ENCODE measurements at places on chromosomes 4 and X.
A peak's percentile ranks its signal among the peaks of the same experiment; 100 is the strongest.

GRCh38 chr4:66000510-66001117 is 330.3 kb upstream of the EPHA5 start:
- no peak for DNase-seq

DNA sequence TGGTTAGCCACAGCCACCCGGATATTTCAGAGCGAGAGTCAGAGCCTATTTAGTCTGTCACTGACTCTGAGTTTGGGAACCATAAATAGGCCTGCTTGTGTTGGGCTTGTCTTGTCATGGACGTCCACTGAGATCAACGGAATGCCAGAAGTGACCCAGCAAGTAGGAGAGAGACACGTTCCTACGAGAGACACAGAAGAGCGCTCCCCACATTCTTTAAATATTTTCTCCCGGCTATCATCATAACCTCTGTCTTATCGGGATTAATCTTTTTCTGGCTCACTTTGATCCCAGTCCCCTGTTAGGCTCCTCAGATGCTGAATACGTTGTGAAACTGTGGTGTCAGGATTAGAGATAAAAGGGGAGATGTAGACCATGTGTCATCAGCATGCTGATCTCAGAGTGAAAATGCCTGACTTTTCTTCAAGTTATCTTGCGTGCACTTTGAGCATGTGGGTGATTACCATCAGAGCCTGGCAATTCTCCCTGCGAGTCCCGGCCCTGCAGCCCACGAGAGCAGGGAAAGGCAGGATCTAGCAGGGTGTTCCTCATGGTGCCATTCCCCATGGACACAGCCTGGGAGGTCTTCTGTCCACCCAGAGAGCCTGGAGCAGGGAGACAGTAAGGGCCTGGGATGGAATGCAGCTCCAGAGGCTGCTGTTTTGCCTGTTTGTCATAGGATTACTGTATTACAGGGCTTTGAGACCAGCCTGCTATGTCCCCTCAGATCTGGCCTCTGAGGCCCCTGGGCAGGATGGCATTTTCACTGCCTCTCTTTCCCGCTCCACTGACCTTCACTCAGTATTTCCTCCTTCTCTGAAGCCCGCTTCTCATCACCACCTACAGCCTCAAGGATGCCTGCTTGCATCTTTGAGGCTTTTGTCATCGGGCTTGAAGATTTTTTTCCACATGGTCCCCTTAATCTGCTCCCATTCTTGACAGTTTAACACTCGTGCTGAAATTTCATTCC is 2.8 kb upstream of the TENM3 start:
- DNase-seq: no peak

GRCh38 chr4:178165951-178166308 is 723.7 kb upstream of the AGA start:
- no peak for DNase-seq

DNA sequence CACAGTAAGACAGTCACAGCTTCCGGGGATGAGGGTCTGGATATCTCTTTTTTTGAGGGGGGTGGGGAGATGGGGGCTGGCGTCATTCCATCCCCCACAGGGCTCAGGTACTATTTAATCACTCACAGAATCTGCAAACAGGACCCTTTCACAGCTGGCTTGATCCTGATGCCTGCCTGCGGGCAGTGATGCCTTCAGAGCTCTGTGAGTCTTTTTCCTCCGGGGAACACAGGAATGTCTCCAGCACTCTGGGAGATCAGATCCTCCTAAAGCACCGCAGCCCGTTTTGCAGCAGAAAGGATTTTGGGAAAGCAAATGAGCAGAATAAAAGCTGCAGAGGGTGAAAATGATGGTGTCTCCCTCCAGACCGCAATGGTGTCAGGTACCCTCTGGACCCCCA is 13.2 kb upstream of the SHOX start:
- no peak for DNase-seq

- peak; percentile 24 for DNase-seq
These were observed 46.5 kb upstream of the RAB9B start for GRCh38 chrX:103878466-103879122.

DNA sequence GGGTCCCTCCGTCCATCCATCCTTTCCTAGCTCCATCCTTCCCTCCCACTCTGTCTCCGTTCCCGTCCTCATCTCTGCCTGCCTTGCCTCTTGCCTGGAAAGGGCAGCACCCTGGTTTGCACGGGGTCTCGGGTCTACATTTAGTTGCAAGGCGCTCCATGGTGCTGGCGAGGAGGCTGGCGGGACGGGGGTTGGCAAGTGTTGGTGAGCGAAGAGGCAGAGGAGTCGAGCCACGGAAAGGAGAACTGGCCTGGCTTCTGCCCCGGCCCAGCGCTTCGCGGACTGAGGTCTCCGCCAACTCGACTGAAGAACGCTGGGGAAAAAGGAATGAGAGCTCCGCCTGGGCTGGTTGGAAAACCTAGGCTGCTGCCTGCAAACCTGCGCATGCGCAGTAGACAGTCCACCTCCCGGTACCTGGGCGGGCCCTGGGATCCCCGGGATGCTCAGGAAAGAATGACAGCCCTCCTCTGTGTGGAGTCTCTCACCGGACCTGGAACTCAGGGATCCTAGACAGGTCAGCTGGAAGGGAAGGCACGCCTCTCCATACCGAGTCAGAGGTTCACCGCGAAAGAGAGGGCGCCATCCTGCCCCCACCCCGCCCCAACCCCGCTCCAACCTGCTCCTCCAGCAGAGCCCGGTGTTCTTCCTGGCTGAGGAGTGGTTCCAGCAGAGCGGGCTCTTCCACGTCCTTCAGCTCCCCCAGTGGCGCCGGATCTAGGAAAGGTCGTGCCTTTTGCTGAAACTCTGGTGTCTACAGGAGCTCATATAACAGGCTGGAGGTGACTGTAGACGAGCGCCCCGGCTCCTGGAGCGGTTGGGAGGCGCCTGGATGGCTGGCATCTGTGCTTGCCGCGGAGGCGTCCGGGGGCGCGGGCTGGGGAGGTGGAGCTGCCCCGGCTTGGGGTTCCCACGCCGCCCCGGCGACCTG is 6.0 kb downstream of the FRG2 start:
- no peak for DNase-seq

DNA sequence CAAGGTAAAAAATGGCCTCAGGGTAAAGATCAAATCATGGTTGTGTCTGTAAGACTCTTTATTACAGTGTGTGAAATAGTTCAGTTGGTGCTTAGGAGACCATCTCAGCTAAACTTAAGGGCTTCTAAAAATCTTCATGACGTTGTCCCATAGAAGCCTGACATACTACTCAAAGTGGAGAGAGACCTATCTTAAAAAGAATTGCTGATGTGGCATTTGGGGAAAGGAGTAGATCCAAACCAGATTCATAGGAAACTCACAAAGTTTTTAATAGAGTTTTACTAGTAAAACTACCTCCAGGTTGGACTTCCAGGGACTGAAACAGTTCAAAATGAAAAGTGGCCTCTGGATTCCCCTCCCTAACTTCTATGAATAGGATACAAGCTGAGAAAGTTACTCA is 81.6 kb downstream of the ZNF81 start:
- no peak for DNase-seq

DNA sequence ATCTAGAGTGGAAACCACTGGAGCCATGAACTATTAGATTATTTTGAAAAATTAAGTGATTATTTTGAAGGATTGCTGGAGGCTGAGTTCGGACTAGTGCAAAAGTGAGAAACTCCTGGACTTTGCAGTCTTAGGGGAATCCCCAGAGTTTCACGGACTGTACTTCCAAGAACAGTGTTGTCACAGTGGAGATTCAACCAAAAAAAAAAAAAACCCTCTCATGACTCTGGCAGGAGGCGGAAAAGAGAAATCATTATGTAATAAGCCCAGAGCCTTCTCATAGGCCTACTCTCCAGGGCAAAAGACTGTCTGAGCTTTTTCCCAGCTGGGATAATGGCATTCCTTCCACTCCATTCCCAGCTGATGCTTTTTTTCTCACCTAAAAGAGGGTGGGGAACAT is 16.8 kb upstream of the C4orf51 start:
- DNase-seq: no peak

- no peak for DNase-seq
These were observed 11.6 kb downstream of the ABCD1 start for GRCh38 chrX:153736071-153736820.

GRCh38 chr4:162954976-162955375 is 211.7 kb downstream of the NAF1 start:
- no peak for DNase-seq

- DNase-seq: no peak
These were observed 202.6 kb downstream of the RBM46 start for GRCh38 chr4:154983714-154984113.

GRCh38 chr4:80138551-80139538 is 58.5 kb upstream of the PRDM8 start:
- DNase-seq: no peak

Measured in Panc1 (cell line).